GM03348 (cell line): ENCODE measurements at places on chromosomes 3 and 15.

GRCh38 chr3:40306336-40306735 lies 3.2 kb upstream of the EIF1B start:
- DNase-seq: no peak

DNA sequence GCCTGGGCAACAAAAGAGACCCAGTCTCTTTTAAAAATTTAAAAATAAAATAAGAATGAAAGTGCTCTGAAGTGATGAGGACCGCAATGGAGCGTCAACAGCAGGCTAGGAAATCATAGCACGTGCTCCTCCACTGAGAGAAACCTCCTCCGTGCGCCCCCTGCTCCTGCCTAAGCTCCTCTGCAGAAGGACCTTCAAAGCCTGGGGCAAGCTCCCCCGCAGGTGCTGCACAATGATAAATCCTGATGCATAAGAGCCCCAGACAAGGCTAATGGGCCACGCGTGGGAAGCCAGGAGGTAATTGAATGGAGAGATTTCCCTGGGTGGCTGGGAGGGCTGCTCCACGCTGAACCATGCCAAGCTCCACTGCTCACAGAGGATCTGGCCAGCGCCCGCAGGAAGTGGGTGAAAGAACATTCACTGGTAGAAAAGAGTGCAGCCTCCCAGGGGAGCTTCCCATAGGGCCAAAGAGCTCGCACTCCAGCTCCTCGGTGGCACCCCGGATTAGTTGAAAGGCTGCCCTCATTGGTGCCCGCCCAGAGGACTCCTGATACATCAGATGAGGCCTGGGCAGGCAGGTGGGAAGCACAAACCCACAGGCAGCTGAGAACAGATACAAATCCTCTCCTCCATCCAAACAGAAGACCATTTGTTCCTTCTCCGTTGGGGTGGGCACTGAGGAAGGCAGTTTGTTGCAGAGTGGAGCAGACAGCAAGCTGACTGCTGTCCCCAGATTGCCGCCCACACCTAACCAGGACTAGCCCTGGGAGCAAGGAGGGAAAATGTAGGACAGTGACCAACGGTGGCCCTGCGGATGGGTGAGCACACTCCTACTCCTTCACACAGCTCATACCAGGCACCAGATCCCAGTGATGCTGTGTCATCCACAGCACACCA lies 52.5 kb downstream of the CPN2 start:
- DNase-seq: no peak

GRCh38 chr3:128996200-128996599 lies 2.3 kb upstream of the CFAP92 start:
- no peak for DNase-seq

DNA sequence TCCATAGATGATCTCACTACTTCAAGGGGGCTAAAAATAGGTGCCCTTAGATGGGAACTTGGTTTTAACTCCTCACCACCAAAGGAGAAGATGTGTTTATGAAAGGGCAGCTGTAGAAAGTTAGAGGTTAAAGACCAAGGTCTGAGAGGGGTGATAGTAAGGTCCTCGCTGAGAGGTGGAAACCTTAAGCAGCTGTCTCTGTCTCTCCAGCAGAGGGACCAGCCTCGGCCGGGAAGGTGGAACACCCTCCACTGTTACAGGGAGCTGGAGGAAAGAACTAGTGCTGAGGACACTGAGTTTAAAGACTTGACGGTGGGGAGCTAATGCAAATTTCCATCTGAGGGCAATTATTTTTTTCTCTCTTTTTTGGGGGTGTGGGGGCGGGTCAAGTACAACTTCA lies 8.9 kb upstream of the RLBP1 start:
- peak; percentile 19 for DNase-seq

DNA sequence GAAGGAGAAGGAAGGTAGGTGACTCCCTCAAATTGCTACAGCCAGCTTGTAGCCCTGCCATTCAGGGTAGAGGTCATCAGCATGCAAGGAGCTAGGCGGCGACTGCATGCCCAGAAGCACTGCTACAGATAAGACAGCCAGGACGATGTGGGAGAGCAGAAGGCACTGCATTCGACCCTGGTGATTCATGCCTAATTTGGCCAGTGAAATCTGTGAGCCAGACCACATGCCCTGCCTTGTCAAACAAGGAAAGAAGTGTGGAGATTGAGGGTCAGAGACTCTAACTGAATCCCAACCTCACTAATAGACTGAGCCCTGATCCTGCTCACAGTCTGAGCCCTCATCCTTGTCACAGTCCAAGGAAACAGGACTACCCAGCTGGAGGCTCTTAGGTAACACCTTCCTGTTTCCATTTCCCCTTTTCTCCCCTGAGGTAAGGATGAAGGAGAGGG lies 86.6 kb downstream of the LINGO1 start:
- DNase-seq: peak; percentile 83

GRCh38 chr15:58749532-58750337 lies at the start of gene ADAM10:
Gene ADAM10, minus strand, starts transcription at chr15:58749707. Its CDS starts 173 bp downstream, at chr15:58749534.
- peak; percentile 100 for DNase-seq

DNA sequence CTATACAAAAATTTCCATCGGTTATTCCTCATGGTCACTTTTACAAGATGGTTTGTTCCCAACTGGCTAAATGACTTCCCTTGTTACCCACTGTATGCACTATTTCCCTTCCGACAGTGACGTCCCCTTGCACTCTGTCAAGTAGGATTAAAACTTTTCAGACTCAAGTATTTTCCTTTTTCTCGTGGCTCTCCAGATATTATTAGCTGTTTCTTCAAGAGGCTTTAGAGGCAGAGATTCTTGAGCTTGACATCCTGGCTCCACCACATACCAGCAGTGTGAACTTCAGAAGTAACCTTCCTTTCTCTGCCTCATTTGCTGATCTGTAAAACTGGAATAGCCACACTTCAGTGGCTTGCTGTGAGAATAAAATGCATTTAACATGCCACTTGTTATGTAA lies 14.0 kb downstream of the CSNK1G1 start:
- DNase-seq: no peak

DNA sequence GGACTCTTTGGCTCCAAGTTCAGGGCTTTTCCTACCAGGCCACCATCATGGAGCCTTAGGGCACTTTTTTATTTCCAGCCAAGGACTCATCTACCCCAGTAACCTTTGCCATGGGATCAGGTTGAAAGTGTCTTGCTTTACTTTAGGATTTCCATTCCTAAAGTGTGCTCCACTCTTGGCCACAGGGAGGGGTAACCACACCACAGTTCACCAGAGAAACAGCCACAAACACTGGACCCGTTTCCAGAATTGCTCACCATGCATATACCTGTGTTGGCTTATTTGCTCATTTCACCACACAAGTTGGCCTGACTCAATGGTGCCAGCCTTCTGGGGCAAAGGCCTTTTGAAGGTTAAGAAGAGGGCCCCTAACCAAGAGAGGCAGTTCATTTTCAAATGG lies 70.6 kb upstream of the RAD18 start:
- DNase-seq: no peak

DNA sequence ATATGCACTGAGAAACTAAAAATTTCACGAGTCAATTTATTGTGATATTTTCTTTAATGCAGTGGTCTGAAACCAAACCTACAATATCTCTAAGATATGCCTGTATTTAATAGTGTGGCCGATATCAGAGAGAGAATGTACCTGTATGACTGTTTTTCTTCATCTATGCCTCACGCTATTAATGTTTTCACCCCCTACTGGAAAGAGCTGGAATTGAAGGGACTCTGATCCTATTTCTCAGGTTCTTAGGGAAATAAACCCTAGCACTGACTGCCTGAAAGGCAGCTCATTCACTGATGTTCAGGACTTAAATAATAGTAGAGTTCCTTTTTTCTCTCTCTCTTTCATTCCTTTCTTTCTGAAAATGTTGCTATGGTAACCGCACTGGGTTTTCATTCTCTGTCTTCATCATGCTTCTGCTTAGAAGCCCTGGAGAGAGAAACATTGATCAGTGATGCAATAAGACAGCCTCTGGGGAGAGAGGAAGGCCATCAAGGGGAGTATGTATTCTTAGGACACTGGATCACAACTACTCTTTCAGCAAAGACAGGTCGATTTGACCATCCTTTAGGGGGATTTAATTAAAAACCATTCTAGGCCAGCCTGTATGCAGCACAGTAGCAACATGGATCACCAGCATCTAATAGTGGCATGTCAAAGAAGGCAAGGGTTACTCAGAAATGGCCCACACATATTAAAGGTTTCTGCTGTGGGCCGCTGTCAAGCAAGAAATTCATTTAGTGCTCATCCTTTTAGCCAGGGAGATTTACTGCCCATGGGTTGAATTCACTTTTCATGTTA lies 1135.7 kb downstream of the IGSF11 start:
- no peak for DNase-seq

DNA sequence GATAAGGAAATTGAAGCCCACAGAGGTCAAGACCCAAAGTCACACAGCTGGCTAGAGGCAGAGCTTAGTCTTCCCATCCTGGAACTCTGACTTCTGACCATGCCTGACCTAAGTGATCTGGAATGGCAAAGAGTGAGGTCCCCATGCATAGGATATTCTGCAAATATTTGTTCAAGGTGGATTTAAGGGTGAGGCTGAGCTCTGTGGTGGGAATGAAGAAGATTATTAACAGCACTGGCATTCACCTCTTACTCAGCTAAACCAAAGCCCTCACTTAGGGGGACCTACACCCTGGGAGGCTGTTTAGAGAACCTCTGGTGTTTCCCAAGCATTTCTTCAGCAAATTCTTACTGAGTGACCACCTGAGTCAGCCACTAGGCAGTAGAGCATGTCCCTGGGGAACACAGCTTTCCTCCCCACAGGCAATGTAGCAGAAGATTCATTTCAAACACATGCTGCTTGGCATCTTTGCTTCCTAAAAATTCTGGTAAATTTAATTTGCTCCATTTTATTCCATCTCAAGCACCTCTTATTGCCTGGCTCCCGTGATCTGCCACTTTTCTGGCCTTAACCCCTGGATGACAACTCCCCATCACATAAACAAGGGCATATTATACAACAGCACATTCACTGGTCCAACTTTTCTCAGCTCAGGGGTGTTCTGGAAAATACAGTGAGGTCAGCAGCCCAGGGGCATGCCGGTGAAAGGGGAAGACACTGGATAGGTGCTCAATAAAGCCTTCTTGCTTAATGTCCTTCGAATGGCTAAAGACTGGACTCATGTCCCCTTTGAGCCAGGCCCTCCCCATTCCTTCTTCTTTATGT lies 176.0 kb downstream of the ABHD5 start:
- peak; percentile 77 for DNase-seq

DNA sequence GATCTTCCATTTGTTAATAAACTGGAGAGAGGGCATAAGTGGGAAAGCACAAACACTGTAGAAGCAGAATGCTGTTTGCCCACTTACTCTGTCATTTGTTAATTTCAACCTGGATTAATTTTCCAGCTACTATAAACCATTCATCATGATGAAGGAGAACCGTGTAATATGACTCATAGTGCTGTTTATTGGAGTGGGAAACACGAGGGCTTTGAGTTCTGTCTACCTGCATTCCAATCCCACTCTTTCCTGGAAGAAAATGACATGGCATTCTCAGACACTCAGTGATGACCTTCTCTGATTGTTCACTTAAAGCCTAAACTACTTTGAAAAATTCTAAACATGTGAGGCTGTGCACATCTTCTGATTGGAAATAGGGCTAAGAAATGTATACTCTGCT lies 826.7 kb downstream of the AGBL1 start:
- DNase-seq: no peak

DNA sequence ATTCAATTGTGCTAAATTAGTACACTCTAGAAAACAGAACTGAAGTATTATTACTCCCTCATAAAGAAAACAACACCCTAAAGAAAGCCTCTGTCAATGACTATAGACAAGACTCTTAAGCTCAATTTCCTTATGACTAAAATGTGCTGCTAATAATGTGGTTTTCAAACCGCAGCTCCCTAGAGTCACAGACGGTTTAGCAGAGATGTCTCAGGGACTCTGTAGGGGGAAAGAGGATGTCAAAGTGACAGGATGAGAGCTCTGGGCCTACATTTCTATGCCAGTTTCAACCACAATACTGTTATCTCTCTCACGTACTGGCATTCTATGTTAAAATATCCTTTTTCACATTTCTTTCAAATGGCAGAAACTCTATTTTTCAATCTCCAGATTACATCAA lies 37.6 kb upstream of the WDR49 start:
- DNase-seq: no peak

GRCh38 chr3:105355408-105356061 lies 11.2 kb upstream of the ALCAM start:
- no peak for DNase-seq

DNA sequence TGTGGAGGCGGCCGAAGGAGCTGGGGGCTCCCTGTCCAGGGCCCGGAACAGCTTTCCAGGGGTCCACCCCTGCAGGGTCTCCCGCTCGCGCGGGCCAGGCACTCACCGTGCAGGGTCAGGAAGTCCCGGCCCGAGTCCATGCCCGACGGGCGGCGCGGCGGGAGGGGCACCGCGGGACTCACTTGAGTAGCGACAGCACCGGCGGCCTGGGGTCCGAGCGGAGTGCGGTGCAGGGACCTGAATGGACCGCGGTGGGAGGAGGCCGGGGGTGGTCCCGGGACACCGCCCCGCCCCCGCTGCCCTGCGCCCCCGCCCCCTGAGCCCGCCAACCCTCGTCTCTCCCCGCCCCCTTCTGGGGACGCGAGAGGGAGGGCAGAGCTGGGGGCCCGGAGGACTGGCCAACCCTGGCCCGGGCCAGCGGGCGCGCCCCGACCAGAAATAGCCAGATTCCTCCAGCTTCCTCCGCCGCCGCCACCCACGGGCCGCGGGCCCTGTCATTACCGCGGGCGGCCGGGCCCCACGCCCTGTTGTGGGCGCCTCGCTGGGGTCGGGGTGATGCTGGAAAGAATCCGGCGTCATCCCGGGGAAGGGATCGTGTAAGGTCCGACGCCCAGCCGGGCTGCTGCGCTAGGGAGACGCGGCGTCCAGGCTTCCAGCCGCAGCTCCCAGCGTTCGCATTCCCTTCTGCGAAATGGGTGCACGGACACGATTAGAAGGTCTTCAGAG lies at the start of gene PLCD1:
TSS of gene PLCD1 (minus strand) at position 243 of the 726 bp plus-strand sequence. CDS start at position 140, 103 bp downstream.
- peak; percentile 95 for DNase-seq
